ENCODE measurements at places on chromosomes 12 and 14.
A peak's percentile ranks its signal among the peaks of the same experiment; 100 is the strongest.

DNA sequence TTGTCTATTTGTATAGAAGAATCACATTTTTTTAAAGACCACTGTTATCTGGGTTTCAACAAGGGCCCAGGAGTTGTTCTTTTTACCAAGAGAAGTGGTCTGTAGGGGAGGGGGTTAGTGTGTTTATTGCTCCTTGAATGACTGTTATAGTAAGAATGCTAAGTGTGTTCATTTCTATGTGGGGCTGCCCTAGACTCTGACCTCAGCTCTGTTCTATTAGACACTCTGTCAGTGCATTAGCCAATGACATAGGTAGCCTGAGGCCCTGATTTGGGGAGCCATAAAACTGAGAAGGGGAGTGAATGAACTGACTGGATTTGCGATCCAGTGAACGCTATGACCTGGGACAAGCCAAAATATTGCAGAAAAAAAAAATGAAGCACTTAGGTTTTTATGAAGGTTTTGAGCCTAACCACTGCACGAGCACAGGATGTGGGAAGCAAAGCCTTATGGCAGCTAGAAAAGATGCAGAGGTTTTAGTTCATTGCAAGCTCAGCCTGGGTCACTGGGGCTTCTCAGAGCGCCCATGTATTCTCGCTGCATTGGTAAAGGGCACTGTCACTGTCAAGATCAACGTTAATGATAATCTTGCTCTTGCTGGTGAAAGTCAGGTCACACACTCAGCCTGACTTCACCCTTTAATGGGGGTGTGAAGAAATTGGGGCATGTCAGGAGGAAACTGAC is 63.8 kb downstream of the PRKCH start:
- DNase-seq: no peak

DNA sequence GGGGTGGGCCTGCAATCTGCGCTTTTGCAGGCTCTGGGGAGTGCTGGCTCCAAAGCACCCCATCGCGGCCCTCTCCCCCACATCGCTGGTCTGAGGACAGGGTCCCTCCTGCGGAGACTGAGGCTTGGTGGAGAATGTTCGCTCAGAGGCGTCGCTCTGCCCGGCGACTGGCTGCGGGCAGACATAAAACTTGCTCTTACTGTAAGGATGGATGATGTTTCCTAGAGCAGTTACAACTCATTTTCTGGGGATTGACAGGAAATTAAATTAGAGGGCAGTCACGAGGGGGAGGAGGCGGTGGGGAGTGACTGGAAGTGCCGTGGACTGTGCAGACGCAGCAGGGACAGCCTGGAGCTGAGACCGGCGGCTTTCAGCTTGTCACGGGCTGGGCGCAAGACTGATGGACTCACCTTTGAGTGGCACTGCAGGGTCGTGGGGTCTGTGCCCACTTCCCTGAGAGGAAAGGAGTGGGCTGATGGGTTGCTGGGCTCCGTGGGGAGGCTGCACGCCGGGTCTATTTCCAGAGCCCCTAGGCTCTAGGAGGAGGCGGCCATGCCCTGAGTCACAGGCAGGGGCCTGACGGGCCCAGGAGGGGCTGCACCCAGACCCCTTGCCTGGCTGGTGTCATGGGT is 32.8 kb downstream of the NOC4L start:
- no peak for DNase-seq

DNA sequence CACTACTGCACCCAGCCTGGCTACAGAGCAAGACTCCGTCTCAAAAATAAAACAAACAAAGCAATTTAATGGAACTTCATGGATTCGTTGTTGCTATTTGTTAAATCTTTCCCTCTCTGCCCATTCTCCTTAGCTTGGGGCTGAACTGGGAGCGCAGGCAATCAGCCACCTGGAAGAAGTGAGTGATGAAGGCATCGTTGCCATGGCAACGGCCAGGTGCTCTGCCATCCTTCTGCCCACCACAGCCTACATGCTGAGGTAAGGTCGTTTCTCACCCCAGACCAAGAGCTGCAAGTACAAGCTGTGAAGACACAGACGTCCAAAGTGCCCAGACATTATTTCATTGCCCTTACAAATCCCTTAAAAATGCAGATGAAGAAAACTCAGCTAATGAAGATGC is 19.1 kb downstream of the AMDHD1 start:
- no peak for DNase-seq

DNA sequence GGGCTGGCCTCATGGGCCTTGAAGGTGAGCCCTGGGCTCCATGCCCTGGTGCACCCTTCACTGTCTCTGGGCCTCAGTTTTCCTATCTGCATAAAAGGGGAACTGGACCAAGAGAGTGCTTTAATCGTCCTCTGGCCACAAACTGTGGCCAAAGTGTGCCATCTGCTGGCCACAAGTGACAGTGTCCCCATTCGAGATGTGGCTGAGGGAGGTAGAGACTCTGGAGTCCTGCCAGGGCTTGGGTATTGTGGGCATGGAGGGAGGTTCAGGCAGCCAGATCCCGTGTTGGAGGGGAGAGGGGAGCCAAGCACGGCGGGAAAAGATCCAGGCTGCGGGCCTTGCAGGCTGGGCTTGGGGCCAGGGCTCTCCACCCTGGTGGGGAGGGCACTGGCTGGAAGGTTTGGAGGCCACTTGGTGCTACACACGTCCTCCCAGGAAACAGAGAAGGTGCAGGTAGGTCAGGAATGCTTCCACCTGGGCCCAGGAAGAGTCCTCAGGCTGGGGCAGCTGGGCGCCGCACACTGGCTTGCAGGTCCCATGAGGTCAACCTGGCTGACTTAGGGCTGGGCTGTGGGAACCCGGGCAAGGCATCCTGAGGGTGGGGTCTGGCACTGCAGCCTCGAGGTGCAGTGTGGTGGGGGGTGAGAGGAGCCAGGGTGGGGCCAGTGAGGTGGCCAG is 7.3 kb upstream of the KIF26A start:
- DNase-seq: peak; percentile 52

DNA sequence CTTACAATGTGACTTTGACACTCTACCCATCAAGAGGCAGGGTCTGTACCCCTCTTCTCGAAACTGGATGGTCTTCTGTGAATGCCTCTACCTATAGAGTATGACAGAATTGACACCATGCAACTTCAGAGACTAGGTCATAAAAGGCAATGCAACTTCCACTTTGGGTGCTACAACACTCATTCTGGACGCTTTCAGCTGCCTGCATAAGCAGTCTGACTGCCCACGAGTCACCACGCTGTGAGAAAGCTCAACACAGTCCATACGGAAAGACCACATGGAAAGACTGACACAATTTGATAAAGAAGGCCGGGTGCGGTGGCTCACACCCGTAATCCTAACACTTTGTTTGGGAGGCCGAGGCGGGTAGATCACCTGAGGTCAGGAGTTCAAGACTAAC is 14.9 kb downstream of the SLC7A7 start:
- no peak for DNase-seq

GRCh38 chr12:18217966-18218365 is 43.4 kb upstream of the PIK3C2G start:
- no peak for DNase-seq

GRCh38 chr12:116454950-116455447 is 104.2 kb upstream of the MAP1LC3B2 start:
- DNase-seq: no peak

GRCh38 chr12:50981319-50982239 is 29.2 kb downstream of the HIGD1C start:
- no peak for DNase-seq

DNA sequence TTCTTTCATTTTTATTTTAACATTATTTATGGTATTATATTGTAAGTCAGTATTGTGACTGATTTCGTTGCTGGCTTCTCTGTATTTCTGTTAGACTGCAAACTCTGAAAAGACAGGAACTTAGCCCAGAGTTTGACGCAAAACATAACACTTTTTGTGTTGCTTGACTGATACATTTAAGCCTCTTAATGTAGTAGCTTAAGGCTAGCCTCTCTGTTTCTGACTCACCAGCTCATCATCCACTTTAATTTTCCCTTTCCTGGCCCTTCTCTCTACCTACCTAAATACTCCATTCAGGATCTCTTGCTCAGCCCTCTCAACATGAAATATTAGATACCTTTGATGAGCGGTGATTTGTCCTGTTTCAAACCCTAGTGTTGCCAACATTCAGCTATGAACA is 420.6 kb downstream of the LRFN5 start:
- DNase-seq: no peak

DNA sequence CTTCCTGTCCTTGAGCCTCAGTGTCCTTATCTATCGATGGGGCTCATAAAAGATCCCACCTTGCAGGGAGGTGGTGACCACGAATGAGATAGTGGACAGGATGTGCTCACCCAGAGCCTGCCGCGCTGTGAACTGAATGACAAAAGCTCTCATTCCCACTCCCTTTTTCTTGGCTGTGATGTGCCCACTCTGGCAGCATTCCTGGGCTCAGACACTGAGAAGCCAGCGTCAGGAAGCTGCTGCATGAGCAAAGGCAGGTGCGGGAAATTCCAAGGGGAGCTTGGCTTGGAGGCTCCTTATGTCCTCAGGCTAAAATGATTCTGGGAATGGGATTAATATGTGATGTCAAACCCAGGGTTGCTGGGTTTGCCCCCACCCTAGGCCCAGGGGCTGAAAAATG is 61.6 kb downstream of the EFCAB11 start:
- no peak for DNase-seq

Data from endothelial cell (in vitro differentiated cells).